Activated T-helper 2 cell treated with anti-CD3 and anti-CD28 coated beads, Interferon-gamma antibody, Interleukin-2, Interleukin-4, amounts not matched to agents 10 μg/mL and 5 μg/mL and 100 μg/mL, durations not matched to agents 14 hours and 24 hours and 36 hours (primary cell): ENCODE measurements at places on chromosomes 11 and 22. TPM values are rescaled to one million over a fixed set of nuclear protein-coding genes. Genes with fewer than 3 reads are reported as not detected.
A peak's percentile ranks its signal among the peaks of the same experiment; 100 is the strongest.

The TENM4 gene
- total RNA-seq = not detected in 2 replicates

The PLAAT4 gene
- total RNA-seq = 41.4 and 45.7 TPM in 2 replicates

The C11orf65 gene
- 0.43 and 0.97 TPM in 2 replicates for total RNA-seq

- DNase-seq = no peak
- no peaks in the 10 kb centered on the region for H3K27me3 ChIP-seq
- no peak overlapping the region for H3K27ac ChIP-seq
- no peak overlapping the region for H3K4me3 ChIP-seq
- no peaks in the 10 kb centered on the region for H3K4me1 ChIP-seq
- no peaks in the 10 kb centered on the region for H3K36me3 ChIP-seq
Observed at GRCh38 chr11:129731316-129731715, 84.3 kb upstream of the TMEM45B start.

- DNase-seq = no peak
- H3K36me3 ChIP-seq = no peaks in the 10 kb centered on the region
- peaks cover 1% of the 10 kb centered on the region for H3K4me1 ChIP-seq
- no peak overlapping the region for H3K27ac ChIP-seq
- H3K4me3 ChIP-seq = no peak overlapping the region
Observed at GRCh38 chr22:36940676-36941075, 27.2 kb downstream of the CSF2RB start.

GRCh38 chr11:78801161-78801884 is 226.7 kb upstream of the NARS2 start:
- H3K4me3 ChIP-seq = no peak overlapping the region
- H3K4me1 ChIP-seq = no peaks in the 10 kb centered on the region
- no peak overlapping the region for H3K27ac ChIP-seq

DNA sequence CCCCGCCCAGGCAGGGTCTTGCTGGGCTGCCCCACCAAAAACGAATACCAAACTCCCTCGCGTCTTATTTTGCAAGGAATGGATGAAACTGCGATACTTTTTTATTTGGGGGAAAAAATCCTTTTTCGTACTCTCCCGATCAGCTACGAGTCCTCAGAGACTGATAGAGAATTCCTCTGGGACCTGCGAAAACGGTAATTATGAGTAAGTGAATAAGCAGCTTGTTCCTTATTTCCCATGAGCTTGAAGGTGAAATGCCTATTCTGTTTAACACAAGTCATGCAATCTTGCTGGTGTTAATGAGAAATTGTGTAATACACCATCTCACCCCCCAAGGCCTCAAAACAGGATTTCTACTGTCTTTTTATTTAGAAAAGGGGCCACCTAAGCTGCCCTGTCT is 5.5 kb downstream of the GRK3 start:
- no peak for DNase-seq
- H3K4me1 ChIP-seq = peaks cover 78% of the 10 kb centered on the region
- H3K27ac ChIP-seq = no peak overlapping the region
- no peaks in the 10 kb centered on the region for H3K27me3 ChIP-seq

GRCh38 chr11:66546368-66546965 is at the start of gene ACTN3:
TSS of gene ACTN3 (plus strand) at chr11:66546903. CDS start at chr11:66546938, 35 bp downstream.
- peaks cover 15% of the 10 kb centered on the region for H3K27me3 ChIP-seq
- peak within 1 kb of the TSS; percentile 14 for H3K27ac ChIP-seq
- H3K36me3 ChIP-seq = peaks cover 18% of the 10 kb centered on the region
- peak within 1 kb of the TSS; percentile 79 for H3K4me3 ChIP-seq
- H3K4me1 ChIP-seq = peaks cover 23% of the 10 kb centered on the region
- no peak for DNase-seq

GRCh38 chr11:104369761-104370160 is 205.8 kb upstream of the PDGFD start:
- H3K36me3 ChIP-seq = no peaks in the 10 kb centered on the region
- no peak for DNase-seq
- H3K27me3 ChIP-seq = no peaks in the 10 kb centered on the region
- no peak overlapping the region for H3K27ac ChIP-seq
- no peaks in the 10 kb centered on the region for H3K4me1 ChIP-seq
- H3K4me3 ChIP-seq = no peak overlapping the region
